ENCODE measurements at places on chromosomes 16 and 17.

DNA sequence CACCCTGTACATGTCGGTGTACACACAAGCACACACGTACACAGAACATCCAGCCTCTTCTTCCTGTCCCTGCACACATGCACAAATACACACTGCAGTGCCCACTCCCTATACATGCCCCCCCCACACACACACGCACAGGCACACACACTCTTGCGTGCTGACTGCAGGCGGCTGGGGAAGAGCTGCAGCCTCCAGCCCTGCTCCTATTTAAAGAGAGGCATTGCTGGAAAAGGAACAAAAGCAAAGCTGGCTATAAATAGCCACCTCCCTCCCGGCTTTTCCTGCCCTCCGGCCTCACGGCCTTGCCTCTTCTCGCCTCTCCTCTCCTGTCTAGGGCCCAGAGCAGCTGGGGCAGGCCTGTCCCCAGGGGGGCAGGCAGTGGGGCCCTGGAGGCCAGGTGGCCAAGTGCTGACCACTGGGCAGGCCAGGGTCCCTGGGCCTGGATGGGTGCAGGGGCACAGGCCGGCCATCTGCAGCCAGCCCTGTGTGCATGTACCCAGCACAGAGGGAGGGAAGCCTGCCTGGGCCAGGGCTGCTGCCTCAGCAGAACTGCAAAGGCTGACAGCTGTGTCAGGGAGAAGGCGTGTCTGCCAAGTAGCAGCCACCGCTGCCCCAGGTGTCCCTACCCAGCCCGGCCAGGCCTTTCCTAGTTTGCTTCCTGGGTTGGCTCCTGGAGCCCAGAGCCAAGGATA is 25.4 kb downstream of the RTN4RL1 start:
- DNase-seq: no peak

DNA sequence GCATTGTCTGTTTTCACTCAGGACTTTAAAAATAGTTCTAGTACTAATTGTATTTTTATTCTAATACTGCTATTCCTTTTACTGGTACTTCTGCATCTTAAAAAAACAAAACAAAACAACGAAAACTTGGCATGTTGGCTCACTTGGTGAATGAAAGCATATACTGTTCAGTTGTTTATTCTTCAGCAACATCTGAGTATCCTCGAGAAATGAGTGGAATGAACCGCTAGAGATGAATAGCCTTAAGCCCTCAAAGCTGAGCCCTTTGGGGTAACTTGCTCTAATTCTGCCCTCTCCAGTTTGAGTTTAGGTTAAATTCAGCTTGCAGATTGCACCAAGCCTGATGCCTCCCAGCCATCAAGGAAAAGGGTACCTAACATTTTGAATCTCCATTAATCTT is 126.5 kb downstream of the WWOX start:
- DNase-seq: no peak

DNA sequence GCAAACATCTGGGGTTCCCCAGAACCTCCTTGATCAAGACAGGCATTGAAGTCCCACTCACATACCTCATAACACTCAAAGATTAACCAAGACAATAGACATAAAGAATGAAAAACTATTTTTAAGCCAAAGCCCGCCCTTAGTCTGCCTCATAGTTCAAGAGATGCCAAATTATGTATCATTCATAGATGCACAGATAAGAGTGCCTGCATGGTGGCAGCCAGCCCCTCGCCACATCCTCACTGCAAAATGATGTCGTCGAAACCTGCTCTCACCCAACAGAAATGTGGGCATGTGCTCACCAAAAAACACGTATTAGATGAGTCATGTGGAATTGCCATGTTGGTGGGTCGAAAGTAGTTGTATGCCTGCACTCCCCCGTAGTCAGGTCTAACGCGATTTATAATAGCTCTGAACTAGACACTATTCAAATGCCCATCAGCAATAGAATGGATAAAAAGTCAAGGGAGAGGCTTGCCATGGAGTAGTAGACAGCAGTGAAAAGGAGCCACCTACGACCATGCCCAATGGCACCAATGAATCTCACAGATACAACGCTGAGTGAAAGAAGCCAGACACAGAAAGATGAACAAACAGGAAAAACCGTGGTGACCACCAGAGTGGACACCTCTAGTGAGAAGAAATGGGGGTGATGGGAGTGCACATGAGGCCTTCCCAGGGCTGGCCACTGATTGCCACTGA is 64.8 kb downstream of the C16orf95 start:
- no peak for DNase-seq

DNA sequence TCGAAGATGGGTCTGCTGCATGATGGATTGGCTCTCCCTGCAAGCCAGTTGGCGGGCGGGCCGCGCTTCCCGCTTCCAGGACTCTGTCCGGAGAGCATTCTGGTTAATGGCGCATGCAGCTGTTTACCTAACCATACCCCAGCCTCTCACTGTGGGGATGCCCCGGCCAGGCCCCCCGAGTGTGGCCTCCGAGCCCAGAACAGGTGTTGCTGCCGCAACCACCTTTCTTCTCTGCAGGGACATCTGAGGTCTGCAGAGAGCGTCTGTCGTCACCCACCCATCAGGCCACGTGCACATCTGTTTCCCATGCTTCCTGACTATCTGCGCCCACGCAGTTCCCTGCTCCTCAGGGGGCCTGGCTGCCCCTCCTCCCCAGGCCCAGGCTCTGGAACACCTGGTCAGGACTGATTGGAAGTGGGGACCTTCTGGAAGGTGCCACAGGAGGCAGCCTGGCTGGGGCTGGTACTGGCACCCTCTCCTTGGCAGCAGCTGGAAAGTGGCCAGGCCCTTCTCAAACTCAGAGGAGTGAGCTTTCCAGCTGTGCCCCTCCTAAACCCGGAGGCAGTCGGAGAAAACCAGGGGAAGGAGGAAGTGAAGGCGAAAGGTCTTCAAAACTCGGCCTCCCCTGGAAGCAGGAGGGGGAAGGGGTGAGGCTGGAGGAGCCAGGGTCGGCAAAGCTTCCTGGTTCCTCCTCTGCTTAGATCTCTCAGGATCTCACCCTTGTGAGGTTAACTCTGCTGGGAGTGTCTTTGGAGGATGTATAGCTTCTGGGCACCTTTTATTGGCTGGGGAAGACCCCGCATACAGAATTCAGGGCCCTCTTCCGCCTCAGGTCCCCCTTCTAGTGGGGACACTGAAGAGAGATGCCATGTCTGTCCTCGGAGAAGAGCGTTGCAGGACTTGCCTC is 64.5 kb upstream of the CIBAR2 start:
- no peak for DNase-seq

DNA sequence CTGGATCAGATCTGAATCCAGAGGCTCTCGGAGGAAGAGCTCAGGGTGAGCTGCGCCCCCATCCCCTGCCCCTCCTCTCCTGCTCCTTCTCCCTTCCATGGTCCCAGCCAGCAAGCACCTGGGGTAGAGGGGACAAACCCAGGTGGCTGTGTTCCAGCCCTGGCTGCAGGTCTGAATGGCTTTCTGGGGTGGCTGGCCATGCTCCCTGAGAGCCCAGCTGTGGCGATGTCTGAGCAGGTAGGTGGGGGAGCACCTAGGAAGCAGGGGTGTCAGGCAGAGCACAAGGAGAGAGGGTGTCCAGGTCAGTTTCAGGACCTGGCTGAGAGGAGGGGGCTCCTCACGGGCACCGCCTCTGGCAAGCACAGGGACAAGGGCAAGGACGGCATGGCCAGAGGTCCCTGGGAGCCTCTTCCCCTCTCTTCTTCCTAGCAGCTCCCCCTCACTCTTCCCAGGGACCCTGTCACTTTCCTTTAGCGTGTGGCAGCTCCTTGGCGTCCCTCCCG is 310.0 kb downstream of the SEC14L1 start:
- DNase-seq: no peak

- DNase-seq: no peak
Observed at GRCh38 chr17:74775409-74776043, 619 bp downstream of the NAT9 start.

GRCh38 chr17:50268743-50269275 is 5.5 kb upstream of the TMEM92 start:
- DNase-seq: no peak

GRCh38 chr17:17343160-17343735 is 40.1 kb downstream of the NT5M start:
- DNase-seq: no peak

- DNase-seq: no peak
Observed at GRCh38 chr16:73124097-73124652, 76.2 kb upstream of the ZFHX3 start.

DNA sequence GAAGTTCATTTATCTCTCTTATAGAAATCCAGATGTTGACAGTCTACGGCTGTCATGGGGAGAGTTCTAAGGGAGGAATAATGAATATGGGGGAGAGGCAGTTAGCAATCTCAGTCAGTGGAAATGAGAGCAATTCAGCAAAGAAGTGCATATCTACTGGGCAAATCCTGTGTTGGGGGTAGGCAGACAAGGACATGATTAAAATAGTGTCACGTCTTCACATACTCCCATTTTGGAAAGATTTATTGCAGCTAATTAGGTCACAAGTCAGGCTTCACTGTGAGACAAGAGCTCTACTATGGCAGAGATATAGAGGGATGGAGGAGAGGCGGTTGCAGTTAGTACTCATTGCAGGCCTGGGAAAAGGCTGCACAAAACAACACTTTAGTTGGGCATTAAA is 29.8 kb downstream of the LRRC36 start:
- DNase-seq: no peak

DNA sequence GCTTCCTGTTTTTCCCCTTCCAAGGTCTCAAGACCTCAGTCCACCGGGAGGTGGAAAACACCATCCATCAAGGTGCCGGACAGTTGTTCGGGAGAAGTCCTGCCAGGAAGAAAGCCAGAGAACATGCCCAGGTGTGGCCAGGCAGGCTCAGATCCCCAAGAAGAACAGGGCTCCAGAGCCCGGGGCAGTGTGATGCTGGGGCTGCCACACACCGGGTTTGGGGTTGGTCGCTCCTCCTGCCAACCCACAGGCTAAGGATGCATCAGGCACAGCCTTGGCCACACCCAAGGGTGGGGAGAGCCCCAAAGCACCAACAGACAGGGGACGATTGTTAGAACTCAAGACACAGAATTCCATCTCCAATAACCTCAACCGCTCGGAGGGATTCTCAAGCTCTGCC is 19.7 kb downstream of the ZFHX3 start:
- DNase-seq: no peak

- no peak for DNase-seq
Observed at GRCh38 chr16:28058839-28059589, 4.5 kb downstream of the GSG1L start.

DNA sequence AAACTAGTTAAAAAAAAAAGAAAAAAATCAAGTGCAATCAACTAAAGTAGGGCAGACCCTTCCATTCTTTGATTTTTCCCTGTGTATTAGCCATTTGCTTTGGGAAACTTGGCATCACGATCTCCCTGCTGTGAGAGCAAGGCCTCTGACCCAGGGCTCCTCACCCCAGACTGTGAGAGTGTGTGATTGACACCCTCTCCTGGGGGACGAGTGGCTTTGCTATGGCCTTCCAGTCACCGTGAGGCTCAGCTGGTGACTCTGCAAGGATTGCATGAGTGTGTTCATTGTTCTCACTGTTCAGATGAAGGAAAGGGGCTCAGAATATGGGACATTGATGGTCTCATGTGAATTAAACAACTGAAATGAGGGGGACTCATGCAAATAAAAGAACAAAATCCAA is 69.0 kb upstream of the BCAR1 start:
- DNase-seq: no peak

DNA sequence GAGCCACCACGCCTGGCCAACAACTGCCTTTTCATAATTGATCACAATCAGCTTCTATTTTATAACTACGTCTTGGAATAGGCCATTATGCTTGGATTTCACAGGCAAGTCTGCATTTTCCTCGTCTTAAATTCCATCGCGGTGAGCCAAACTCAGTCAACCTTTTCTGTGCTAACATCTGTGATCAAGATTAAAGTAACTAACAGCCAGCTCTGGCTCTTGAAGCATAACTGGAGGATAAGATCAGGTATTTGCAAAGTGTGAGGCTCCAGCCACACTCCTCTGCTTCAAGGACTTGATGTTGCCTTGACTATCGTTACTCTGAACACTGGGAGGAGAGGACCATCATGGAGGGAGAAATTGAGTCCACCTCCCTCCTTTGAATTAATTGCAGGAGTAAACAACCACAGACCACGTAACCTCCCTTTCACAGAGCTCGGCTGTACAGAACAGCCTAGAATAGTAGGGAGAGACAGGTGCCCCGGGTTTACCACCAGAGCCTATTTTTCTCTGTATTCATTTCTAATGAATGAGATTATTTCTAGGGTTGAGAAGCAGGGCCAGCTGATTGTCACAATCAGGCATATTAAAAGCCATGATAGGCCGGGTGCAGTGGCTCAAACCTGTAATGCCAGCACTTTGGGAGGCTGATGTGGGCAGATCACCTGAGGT is 143.0 kb downstream of the XYLT1 start:
- no peak for DNase-seq

- no peak for DNase-seq
Observed at GRCh38 chr17:43439041-43439440, 40.2 kb downstream of the ARL4D start.

- no peak for DNase-seq
Observed at GRCh38 chr17:58253082-58253481, 14.7 kb downstream of the LPO start.

DNA sequence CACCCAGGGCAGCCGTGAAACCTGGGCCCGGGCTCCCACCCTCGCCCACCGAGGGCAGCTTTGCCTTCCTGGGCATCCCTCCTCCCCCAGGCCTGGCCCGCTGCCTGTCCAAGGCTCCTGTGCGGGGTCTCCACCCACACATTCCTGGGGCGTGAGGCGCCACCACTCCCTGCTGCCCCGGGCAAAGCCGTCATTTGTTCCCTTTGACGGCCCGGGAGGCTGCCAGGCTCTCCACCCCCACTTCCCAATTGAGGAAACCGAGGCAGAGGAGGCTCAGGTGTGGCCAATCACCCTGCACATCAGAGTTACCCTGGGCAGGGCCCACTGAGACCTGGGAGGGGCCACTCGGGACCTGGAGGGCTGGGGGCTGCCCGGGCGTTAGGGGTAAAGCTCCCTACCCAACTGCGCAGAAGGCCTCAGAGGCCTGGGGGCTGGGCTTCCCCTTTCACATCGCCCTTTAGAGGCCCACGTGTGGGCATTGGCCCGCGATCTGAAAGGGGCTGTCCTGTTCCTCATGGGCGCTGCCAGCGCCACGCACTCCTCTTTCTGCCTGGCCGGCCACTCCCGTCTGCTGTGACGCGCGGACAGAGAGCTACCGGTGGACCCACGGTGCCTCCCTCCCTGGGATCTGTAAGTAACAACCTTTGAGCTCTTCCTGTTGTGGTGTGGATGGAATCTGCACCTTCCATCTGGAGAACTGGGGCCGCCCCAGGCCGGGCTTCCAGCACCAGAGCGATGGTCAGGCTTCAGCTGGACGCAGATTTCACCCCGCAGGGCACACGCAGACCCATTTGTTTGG is at the start of gene MSLN:
Gene MSLN (plus strand): TSS at position 190 of the 799 bp plus-strand sequence. CDS start 1,947 bp downstream, outside the sequence.
- DNase-seq: no peak

DNA sequence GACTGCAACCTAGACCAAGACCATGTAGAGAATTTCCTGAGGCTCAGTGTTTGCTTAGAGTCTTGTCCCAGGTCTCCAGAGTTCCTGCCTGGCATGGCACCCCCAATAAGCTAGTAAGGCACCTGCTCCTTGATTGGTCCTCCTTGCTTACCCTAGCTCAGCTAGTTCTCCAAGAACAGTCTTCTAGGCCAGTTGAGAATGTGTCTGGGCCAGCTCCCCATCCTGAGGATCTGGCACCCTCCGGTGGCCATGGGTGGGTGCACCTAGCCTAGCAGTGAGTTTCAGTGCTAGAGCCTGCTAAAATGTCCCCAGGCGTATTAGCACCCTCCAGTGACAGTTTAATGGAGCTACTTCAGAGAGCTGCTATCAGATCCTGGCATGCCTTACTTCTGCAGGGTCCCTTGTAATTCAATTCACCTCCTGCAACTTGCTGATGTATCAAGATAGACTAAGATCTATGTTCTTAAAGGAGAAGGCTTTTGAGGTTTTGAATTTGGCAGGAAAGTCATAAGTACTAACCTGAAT is 44.4 kb upstream of the MED13 start:
- DNase-seq: no peak

Data from stimulated activated CD8-positive, alpha-beta memory T cell treated with anti-CD3 and anti-CD28 coated beads, Interleukin-7, amount 100 ng/mL, for 1 hour (primary cell).